Karpas-422 (cell line): ENCODE measurements at places on chromosomes 1 and 21.

DNA sequence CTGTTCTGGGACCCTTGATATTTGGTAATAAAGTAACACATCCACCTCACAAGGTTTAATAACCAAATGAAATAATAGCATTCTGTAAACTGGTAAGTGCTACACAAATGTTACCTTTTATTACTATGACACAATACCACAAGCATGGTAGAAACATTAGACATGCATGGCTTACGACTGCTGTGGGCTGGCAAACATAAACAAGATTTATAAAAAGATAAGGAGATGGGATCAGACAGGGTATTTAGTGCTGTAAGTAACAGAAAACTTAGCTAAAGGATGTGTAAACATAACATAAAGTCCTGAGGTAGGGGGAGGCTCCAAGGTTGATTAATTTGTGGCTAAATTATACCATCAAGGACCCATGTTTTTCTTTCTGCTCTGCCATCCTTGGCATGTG, 212.6 kb downstream of the BARHL2 start:
- no peak for DNase-seq

GRCh38 chr1:59292562-59292961, 4.3 kb upstream of the FGGY start:
- no peak for DNase-seq

- no peak for DNase-seq
These were observed 104.4 kb upstream of the GNG12 start for GRCh38 chr1:67937651-67938050.

DNA sequence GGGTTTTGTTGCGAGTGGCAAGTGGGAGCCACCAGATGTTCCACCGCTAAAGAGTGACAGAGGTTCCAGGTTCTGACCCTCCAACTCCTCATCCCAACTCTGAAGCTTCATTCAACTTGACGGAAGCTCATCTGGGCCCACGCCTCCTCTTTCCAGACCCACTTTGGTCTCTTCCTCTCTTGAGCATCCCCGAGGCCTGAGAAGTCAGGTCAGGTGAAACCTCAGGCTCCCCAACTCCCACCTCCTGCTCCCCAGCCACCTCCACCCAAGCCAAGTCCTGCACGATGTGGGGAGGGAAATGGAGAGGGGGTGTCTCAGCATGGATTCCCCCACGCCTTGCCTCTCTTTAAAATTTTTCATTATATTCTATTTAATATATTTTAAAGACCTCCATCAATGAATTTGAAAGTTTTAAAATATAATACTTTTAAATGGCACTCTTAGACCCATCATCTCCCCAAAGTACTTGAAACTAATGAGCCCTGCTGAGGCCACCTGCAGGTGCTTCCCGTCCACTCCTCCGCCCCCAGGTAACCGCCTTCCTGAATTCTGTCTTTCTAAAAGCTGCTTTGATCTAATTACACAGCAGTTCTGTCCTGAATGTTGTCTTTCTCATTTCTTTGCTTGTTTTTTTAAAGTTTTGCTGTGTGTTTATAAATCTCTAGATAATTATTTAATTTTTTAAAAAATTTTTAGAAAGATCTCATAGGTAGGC, 238.1 kb downstream of the KAZN start:
- no peak for DNase-seq

DNA sequence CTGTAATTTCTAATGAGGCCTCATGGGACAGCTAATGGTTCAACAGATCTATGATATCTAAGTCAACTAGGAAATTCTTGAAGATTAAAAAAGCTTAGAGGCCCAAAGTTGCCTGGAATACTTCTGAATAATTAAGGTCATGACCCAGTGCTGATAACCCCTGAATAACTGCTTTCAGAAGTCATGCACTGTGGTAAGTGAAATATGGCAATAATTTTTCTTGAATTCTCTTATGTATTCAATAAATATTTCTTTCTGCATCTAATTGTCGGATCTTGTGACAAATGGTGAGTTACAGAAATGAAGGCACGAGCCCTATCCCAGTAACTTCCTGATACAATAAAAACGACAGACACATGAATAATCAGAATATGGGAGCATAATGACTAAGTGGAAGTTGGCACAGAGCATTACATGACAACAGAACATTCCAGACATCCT, 219.3 kb upstream of the GREM2 start:
- no peak for DNase-seq

DNA sequence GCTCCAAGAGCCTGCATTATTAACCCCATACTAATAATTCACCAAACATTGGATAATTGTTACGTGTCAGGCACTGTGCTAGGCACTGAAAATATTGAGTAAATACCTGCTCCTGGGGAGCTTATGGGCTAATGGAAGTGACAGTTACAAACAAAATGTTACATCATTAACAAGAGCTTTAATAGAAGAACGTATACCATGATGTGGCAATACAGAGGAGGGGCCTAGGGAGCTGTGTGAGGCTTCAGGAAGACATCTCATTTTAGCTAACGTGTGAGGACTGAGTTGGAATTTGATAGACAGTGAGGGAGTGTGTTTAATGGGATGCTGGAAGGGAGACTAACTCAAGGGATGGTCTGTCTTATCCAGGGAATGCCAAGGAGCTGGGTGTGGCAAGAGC, 16.5 kb upstream of the TSPAN2 start:
- no peak for DNase-seq

DNA sequence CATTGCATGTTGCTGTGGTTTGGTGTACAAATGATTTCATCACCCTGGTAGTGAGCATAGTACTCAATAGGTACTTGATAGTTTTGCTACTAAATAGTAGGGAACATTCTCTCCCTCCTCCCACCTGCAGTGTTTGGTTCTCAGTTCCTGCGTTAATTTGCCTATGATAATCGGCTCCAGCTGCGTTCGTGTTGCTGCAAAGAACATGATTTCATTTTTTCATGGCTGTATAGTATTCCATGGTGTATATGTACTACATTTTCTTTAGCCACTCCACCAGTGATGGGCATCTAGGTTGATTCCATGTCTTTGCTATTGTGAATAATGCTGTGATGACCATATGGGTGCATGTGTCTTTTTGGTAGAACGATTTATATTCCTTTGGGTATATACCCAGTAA, 903.4 kb downstream of the TTLL7 start:
- no peak for DNase-seq

DNA sequence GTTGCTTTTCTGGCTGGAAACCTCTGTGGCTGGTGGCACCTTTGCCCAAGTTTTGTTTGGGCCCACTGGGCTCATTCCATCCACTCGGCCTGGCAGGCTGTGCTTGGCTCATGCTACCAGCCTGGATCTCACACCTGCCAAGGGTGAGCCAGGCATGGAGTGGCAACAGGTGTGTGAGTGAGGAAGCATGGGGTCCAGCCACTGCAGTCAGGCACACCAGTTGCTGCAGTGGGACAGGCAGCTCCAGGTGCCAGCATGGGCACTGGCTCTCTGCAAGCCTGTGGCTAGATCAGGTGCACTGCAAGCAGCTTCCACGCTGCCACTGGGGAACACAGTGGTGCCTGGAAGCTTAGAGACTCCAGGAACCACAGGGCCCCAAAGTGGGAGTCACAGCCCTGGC, 57.0 kb downstream of the NUP210L start:
- no peak for DNase-seq

DNA sequence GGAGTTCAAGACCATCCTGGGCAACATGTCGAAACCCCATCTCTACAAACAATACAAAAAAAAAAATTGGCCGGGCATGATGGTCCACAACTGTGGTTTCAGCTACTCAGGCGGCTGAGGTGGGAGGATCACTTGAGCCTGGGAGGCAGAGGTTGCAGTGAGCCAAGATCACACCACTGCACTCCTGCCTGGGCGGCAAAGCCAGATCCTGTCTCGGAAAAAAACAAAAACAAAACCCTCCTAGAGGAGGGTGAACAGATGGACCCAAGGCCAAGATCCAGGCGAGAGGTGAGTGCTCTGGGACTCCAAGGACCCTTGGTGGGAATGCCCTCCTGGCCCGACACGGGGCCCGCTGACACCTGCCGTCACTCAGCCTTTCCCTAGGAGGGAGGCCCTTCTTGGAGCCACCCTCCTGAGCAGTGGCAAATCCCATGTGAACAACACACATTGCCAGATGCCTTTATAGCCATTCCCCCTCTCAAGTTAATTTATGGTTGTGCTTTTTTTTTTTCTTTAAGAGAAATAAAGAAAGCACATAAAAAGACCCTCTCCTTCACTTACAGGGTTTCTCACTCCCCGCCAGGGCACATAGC, 380 bp downstream of the TFF2 start:
- DNase-seq = no peak

- no peak for DNase-seq
These were observed 417.2 kb downstream of the TTLL7 start for GRCh38 chr1:83581747-83582146.

GRCh38 chr21:22136740-22137139, 1138.5 kb downstream of the NCAM2 start:
- DNase-seq = no peak

DNA sequence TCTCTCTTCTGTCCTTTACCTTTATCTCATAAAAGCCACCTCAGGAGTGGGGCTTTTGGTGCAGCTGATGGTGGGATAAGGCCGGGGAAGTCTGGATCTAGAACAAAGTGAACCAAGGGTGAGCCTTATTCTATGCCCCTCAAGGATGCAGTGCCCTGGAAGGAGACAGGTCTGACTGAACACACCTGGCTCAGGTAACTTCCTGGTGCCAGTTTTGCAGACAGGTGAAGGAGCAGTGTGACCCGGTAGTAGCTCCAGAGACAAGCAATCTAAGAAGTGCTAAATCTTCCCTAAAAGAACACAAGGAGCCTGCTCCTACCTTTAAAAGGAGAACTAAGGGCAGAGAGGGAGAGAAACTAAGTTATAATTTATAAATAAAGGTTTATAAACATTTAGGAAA, 2.9 kb downstream of the KCNJ15 start:
- no peak for DNase-seq

DNA sequence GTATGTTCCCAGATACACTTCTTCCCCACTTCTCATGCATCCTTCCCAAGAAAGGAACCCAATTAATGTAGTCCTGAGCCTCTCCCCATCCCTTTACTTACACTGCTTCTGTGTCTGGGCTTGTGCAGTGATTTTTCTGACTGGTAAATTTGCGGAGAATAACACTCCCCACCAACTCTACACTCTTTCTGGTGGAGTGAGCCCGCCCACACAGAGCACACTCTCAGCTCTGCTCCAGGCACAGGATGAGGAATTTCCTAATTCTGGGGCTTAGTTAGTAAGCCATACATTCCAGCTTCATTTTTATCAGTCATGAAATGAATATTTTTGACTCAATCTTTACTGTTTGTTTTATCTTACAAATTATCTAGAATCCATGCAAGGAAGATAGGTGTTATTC, 38.6 kb downstream of the FMO4 start:
- no peak for DNase-seq

DNA sequence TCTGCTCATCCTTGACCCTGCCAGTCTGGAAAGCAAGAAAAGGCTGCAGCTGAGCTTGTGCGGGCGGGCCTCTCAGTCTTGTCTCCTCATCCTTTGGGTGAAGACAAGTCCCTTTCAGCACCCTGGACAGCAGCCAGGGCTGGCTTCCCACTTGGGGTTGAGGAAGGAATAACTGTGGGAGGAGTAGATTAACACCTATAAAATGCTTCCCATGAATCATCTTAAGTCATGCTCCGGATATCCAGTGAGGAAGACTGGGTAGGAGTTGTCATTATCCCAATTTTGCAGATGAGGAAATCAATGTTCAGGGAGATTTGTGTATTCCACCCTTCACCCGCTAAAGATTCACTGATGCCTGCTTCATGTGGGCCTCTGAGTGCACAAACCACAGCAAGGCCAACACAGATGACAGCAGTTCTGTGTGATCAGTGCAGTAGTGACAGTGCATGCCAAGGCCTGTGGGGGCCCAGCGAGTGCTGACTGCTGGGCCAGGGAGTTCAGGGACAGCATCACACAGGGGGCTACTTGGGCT, 20.1 kb upstream of the COL16A1 start:
- DNase-seq = peak; percentile 82

DNA sequence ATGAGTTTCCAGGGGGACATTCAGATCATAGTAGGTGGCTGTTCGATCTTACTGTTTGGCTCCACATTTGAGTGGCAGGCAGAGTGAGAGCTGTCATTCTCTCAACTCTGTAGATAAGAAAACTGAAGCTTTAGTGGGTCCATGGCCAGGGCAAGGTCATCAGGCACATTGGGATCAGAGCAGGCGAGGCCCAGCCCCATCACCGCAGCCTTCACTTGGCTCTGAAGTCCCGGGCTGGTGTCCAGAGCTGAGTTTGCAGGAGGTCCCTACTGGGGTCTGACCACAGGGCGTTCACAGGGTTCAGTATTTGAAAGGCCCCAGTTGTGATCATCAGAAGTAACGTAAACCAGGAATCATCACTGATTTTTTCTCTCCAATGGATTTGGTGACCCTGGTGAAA, 76.7 kb downstream of the OBSCN start:
- no peak for DNase-seq

- no peak for DNase-seq
These were observed 120.9 kb upstream of the PRDX6 start for GRCh38 chr1:173356191-173356762.

- no peak for DNase-seq
These were observed 53.6 kb downstream of the SPATA46 start for GRCh38 chr1:162323023-162323422.

- peak; percentile 78 for DNase-seq
These were observed 1695.3 kb downstream of the BRINP3 start for GRCh38 chr1:188782220-188782841.

DNA sequence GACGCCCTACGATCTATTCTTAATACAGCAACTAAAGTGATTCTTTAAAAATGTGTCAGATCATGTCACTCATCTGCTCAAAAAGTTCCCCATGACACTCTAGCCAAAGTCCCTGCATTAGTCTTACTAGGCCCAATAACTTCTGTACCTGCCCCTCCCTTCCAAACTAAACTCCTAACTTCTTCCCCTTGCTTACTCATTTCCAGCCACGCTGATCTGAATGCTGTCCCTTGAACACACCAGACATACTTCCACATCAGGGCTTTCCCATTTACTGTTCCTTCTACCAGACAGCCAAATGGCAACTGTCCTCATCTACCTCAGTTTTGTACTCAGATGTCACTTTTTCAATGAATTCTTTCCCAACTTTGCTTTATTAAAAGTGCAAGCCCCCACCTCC, 1.2 kb downstream of the PPT1 start:
- DNase-seq = no peak

- DNase-seq = no peak
These were observed 55.9 kb downstream of the CD58 start for GRCh38 chr1:116514708-116515525.

- DNase-seq = no peak
These were observed 43.5 kb upstream of the TTLL7 start for GRCh38 chr1:84042461-84042860.

GRCh38 chr1:174968750-174969244, 30.9 kb upstream of the CACYBP start:
- DNase-seq = no peak

- no peak for DNase-seq
These were observed 74.4 kb upstream of the GRIK3 start for GRCh38 chr1:37108596-37109188.

DNA sequence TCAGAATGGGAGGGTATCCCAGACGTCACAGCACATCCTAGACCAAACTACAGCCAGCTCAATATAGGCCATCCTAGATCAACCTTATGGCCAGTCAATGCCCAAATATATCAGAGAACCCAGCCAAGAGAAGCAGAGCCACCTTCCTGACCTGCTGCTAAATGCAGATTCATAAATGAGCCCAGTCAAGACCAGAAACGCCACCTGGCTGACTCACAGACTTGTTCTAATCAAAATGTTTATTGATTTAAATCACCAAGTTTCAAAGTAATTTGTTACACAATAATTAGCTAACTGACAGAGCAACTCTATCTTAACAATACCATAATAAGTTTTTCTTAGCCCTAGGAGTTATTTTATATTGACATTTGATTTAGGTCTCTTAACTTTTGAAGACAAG, 28.6 kb downstream of the ZNF644 start:
- DNase-seq = no peak

- DNase-seq = no peak
These were observed 35.1 kb upstream of the JUN start for GRCh38 chr1:58818976-58819375.
